ENCODE measurements at places on chromosomes 3 and 15. TPM values are rescaled to one million over a fixed set of nuclear protein-coding genes. Genes with fewer than 3 reads are reported as not detected.

The CPB1 gene
- 0.44 TPM for total RNA-seq

The IL17RE gene
- 1.1 TPM for total RNA-seq

The PDZRN3 gene
- total RNA-seq: 2.0 TPM

The ADAMTSL3 gene
- 7.5 TPM for total RNA-seq

The CYP8B1 gene
- 320 TPM for total RNA-seq

The C3orf49 gene
- total RNA-seq: not detected

The KLHL40 gene
- not detected for total RNA-seq

The TM4SF18 gene
- 3.1 TPM for total RNA-seq

The TMEM212 gene
- total RNA-seq: not detected

The SEMA6D gene
- total RNA-seq: 0.74 TPM

The ADPRH gene
- total RNA-seq: 2.5 TPM

The ABI3BP gene
- 1.5 TPM for total RNA-seq

The PLXND1 gene
- 30.4 TPM for total RNA-seq

The ZNF774 gene
- 2.4 TPM for total RNA-seq

The MRAS gene
- 7.1 TPM for total RNA-seq

The MUC13 gene
- 4.5 TPM for total RNA-seq

The BOC gene
- 0.86 TPM for total RNA-seq

The SPATA12 gene
- total RNA-seq: 0.09 TPM

The FOXL2NB gene
- total RNA-seq: not detected

The CYP1A2 gene
- 235 TPM for total RNA-seq

The ITIH1 gene
- total RNA-seq: 376 TPM

The KCNMB3 gene
- 1.6 TPM for total RNA-seq

The CP gene
- total RNA-seq: 2,114 TPM

The ZBED2 gene
- total RNA-seq: not detected

The FILIP1L gene
- 0.97 TPM for total RNA-seq

The GOLGA8O gene
- total RNA-seq: not detected

The LRRC34 gene
- 0.54 TPM for total RNA-seq

The SYNPR gene
- total RNA-seq: not detected

The IL16 gene
- 2.0 TPM for total RNA-seq

The XIRP1 gene
- 0.05 TPM for total RNA-seq

The MME gene
- 28.7 TPM for total RNA-seq

The PBRM1 gene
- total RNA-seq: 36.4 TPM

The CAMK2N2 gene
- 0.21 TPM for total RNA-seq

The PRRT3 gene
- total RNA-seq: 0.43 TPM

The GHSR gene
- total RNA-seq: not detected

The FHIT gene
- total RNA-seq: 8.8 TPM

The PLA2G4B gene
- 6.6 TPM for total RNA-seq

The CCDC191 gene
- 0.43 TPM for total RNA-seq

Measured in right lobe of liver (tissue), 6 donors.